ENCODE measurements at places on chromosomes 6 and 20. TPM values are rescaled to one million over a fixed set of nuclear protein-coding genes. Genes with fewer than 3 reads are reported as not detected.

DNA sequence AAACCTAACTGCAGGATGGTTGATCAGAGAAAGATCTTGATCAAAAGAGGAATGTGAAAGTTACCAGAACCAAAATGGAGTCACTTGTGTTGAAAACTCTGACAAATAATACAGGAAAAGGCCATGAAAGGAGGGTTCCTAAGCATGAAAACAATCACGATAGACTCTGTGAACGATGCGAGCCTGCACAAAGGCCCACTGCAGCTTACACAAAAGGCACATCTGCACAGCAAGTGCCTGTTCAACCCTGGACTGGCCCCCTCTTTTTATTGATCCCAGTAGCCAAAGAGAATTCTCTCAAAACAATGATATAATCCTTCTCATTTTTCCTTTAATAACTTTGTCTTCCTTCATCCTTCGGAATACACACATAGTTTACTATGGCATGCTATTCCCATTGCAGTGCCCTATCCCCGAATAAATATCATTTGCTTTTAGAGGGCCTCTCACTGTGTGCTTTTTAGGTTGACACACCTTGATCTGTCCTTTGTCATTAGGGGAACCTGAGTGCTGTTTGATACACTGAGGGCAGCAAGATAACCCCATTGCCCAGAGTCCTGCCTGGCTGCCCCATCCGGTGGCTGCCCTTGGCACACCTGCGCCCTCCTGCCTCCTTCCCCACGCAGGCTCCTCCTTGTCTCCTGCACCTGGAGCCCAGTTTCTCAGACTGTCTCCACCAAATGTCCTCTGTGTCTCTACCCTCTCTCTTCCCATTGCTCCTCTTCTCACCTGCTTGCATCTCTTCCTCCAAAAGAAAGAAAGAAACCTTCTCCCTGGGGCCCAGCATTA lies 98.3 kb upstream of the FRMD1 start:
- DNase-seq, result no peak

GRCh38 chr6:31796993-31797385 lies 1.4 kb upstream of the VARS1 start:
- DNase-seq, result no peak

GRCh38 chr6:34146801-34147592 lies 1.1 kb upstream of the GRM4 start:
- DNase-seq, result no peak

- DNase-seq, result peak; percentile 92
Measured at GRCh38 chr20:53800883-53801604, 207.4 kb upstream of the ZNF217 start.

GRCh38 chr6:80460257-80460865 lies 353.9 kb downstream of the BCKDHB start:
- DNase-seq, result no peak

PGC gene
- 0.16 TPM for polyA plus RNA-seq

GRCh38 chr6:138986578-138986977 lies 1.5 kb downstream of the REPS1 start:
- peak; percentile 13 for DNase-seq

DNA sequence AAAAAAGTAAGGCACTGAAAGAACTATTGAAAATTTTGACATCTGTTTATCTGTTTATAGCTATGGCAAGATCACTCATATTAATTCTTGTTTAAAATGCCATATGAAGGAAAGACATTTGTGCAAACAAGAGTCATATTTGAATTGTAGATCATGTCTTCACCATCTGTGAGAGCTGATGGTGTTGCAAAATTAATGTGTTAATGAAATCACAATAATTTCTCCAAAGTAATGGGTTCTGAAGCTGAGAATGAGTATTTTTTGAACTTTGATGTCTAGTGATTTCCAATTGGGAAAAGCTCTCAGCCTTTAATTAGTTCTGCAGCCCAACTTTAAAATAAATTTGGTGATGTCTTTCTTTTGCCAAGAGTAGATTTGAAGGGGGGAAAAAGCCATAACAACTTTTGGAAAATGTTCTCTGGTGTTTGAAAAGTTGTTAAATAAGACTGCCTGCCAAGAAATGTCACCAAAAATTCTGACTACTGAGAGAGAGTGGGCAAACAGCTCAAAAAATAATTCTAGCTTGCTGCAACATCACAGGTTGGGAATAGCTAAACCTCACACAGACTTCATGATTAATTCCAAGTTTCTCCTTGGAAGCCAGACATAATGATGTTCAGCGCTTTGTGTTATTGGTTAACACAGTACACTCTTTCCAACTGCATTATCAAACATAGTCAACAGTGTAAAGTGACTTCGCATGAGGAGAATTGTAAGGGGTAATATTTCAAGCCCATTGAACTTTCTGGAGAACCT lies 142.6 kb downstream of the SOBP start:
- DNase-seq, result no peak

LTA gene
- polyA plus RNA-seq, result 0.96 TPM

GRCh38 chr20:13221313-13221672 lies 219 bp downstream of the ISM1 start:
- DNase-seq, result no peak

DNA sequence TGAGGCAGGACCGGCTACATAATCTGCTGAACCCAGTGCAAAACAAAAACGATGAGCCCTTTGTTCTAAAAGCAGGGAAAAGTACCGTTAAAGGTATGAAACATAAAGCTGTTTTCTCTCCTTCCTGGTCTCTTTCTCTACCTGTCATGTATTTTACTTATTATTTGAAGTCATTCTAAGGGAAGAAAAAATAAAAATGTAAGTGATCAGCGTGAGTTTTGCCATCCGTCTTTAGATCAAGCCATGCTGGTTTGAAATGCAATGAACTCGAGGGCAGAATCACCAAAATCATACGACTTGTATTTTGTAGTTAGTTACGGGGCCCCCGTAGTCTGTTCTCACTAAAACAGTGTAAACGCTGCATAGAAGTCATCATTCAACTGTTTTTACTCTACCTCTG lies 2.9 kb upstream of the BCAS1 start:
- DNase-seq, result no peak

GRCh38 chr6:24902782-24903181 lies 33.0 kb downstream of the RIPOR2 start:
- no peak for DNase-seq

DNA sequence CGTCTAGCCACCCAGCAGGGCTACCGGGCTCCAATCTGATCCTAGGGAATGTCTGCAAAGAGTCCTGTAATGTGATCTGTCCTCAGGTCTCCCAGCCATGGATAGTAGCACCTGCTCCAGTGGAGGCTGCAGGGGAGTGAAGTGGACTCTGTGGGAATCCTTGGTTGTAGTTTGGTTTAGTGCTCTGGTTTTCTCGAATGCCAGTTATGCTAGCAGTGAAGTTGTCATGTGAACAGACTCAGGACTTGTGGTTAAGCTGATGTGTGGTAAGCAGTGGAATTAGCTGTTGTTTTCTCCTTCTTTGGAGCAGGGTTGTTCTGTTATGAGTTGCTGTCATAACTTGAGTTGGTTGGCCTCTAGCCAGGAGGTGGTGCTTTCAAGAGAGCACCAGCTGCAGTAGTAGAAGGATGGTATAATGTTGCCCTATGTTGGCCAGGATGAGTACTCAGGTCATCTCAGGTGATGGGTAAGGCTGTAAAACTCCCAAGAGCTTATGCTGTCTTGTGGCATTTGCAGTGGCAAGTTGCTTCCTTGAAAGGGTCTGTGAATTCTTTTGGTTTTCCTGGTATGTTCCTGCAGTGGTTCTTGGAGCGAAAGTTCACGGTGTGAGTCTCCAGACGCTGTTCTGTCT lies 390.2 kb downstream of the UTRN start:
- no peak for DNase-seq

BCAS4 gene
- polyA plus RNA-seq, result 3.4 TPM

RIMS4 gene
- polyA plus RNA-seq, result 4.1 TPM

DNA sequence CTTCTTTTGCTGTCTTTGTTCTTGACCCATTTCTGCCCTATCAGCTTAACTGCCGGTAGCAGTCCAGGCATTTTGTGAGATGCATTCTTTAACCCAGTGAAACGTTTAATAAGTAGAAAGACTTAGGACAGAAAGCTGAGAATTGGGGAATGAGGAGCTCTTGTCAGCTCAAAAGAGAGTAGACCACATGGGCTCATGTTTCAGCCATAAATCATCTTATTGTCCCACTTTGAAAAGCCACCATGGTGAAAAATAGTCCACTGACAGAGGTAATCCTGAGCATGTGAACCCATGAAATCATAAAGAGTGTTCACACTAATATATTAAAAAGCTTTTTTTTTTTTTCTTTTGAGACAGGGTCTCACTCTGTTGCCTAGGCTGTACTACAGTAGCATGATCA lies 16.3 kb downstream of the ORC3 start:
- no peak for DNase-seq

GRCh38 chr20:62116558-62117361 lies 5.5 kb upstream of the LSM14B start:
- DNase-seq, result no peak

TOX2 gene
- polyA plus RNA-seq, result 4.7 TPM

ARG1 gene
- 0.72 TPM for polyA plus RNA-seq

DNA sequence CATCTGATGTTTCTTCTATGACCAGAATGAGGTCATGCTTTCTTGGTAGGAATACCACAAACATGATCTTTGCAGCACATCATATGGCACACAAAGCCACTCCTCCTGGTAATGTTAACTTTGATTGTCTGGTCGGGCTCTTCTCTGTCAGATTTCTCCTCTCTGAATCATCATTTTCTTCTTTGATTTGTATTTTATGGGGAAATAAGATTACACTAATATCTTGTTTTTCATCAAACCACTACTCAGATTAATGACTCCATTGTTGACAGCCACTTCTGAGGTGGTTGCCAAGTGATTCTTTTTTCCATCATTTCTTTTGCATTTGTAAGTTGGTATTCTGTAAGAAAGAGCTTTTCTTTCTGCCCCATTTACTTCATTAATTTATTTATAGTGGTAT lies 29.5 kb downstream of the TRMT11 start:
- no peak for DNase-seq

POU5F1 gene
- polyA plus RNA-seq, result 0.28 TPM

ULBP2 gene
- 0.09 TPM for polyA plus RNA-seq

- DNase-seq, result no peak
Measured at GRCh38 chr6:47483853-47484546, 6.4 kb downstream of the CD2AP start.

- no peak for DNase-seq
Measured at GRCh38 chr6:167058261-167058660, 59.1 kb downstream of the CEP43 start.

- no peak for DNase-seq
Measured at GRCh38 chr6:119887666-119888065, 538.1 kb upstream of the MAN1A1 start.

DNA sequence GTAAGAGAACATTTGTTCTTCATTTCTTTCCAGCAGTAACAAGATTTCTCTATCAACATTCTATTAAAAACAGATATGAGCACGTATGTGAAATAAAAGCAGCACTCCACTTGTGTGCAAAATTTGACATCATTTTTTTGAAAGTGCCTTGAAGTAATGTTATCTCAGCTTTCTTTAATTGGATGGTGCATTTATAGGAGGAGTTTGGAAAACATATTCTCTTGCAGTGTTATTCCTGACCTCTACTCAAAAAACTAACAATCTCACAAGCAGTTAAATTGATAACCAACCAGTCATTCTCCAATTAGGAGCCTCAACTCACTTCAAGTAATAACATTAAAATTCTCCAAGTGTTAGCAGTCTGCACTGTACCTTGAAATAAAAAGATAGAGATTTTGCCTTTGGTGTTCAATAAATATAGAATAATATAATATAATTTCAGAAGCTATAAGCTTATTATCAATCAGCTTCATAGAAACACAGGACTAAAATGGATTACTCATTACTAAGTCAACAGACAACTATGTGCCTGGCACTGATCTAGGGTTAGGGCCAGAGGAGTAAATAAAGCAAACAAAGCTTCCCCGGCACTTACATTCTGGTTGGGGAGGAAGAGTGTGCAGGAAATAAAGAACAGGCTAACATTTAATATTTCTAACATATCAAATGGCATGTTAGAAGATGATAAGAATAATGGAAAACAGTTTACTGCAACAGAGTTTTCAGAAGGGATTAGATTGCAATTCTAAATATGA lies 149.0 kb upstream of the SGK1 start:
- DNase-seq, result no peak

DNA sequence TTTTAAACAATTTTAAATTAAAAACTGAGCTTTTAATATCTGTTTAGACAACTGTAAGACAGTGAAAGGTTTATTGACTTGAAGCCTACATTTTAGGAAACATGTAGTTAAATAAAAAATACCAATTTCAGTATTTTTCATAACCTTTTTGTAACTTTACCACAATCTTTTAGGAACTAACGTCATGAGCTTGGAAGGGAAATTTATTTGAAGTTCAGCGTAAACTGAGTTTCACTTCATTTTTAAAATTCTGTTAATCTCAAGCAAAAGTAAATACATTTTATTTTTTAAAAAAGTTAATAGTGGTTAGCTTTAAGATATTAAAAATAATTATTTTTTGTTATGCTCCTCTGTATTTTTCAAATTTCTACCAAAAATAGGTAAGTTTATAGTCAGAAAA lies 5.5 kb downstream of the CST7 start:
- DNase-seq, result no peak

DNA sequence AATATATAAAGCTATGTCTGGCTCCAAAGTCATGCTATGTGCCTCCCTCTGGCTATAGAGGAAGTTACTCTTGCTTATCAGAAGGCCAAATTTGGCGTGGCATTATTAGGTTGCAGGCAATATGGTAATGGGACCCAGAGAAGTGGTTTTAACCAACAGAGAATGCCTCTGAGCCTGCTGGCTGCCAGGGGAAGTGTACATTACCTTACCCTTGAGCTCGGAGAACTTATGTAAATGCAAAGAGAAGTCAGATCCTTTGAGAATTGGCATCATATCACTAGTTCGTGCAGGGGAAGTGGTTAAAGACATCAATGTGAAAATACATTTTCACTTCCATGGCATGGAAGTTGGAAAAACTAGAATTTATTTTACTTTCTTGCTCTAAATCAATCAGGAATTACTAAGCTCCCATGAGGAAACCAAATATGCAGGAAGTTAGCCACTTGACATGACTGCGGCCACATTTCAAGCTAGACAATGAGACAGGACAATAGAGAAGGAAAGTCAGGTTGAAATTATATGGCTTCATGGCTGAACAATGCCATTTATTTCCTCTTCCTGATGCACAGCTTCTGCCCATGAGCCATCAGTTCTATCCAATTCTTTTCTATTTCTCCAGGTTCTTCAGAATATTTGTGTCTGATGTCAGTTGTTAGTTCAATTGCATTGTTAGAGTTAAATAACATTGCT lies 134.0 kb upstream of the PHACTR1 start:
- DNase-seq, result no peak

GRCh38 chr6:53437557-53438202 lies 88.9 kb upstream of the ELOVL5 start:
- DNase-seq, result peak; percentile 33

WDR27 gene
- polyA plus RNA-seq, result 73.8 TPM

DNA sequence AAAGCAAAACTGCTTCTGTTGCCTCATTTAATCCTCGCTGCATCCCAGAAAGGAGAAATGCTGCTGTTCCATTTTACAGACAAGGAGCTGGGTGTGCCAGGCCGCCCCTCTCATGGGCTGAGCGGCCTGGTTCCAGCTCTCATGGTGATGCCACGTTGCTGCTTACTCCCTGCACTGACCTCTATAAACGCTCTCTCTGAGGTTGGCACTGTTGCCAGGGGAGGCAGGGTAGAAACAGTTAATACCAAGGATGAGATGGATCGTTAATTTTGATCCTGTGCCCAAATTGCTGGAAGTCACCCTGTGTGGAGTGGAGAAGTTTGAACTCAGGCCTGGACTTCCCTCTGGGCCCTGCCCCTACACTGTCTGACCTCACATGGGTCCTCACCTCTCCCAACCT lies 25.6 kb downstream of the SIRPA start:
- no peak for DNase-seq
